ENCODE measurements at places on chromosomes 6 and 20.

- DNase-seq, result no peak
Observed at GRCh38 chr20:48197066-48197465, 411.8 kb upstream of the SULF2 start.

DNA sequence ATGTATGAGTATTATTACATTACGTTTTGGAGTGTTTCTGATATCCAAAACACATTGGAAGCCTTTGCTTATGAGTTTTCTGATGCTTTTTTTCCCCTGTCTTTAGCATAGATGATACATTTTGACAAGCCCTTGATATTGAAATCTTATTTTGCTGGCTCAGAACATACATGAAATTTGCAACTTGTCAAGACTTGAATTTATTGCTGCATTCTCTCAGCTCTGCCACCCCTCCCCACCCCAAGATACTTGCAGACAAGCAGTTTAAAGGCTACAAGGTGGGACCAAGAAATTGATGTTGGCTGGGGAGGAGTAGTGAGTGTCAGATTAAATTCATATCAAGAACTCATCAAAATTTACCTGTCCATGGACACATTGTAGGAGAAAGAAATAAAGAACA lies 160.2 kb downstream of the GJA1 start:
- DNase-seq, result no peak

GRCh38 chr6:29982097-29982496 lies 39.8 kb downstream of the HLA-A start:
- DNase-seq, result no peak

DNA sequence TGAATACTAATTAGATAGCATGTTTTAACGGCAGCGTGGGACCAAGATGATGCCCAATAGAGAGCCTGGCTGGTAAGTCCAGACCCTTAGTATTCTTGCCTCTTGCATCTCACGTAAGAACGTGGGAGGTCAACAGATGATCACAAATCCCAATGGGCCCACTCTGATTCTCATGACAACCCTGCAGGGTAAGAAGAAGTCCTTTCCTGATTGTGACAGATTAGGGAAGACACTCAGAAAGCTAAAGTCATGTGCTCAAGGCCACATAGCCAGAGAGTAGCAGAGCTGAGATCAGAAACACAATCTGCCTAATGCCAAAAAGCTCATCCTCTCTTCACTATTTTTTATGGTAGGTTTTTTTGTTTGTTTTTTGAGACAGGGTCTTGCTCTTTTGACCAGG lies 103.8 kb downstream of the RALGAPA2 start:
- DNase-seq, result no peak

DNA sequence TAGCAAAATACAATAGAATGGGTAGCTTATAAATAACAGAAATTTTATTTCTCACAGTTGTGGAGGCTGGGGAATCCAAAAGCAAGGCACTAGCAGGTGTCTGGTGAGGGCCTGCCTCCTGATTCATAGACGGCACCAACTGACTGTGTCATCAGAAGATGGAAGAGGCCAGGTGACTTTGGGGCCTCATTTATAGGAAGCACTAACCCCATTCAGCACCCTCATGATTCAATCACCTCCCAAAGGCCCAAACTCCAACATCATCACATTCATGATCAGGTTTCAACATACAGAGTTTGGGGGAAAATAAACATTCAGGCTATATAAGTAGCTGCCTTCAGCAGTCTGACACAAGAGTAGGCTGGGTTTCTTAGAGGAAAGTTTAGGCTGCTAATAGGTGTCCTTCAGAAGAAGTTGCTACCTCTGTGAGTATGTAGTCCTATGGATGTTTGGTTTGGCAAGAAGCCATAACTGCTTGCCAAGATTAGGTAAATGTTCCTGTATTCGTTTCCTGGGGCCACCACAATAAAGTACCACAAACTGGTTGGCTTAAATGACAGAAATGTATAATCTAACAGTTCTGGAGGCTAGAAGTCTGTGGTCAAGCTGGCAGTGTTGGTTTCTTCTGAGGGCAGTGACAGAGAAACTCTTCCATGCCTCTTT lies 48.8 kb downstream of the NT5E start:
- peak; percentile 48 for DNase-seq

GRCh38 chr20:63850689-63851547 lies 10.4 kb upstream of the ABHD16B start:
- no peak for DNase-seq

GRCh38 chr6:117601811-117602150 lies 530 bp downstream of the GOPC start:
- no peak for DNase-seq

- no peak for DNase-seq
Observed at GRCh38 chr20:44001667-44002596, 87.3 kb downstream of the TOX2 start.

- no peak for DNase-seq
Observed at GRCh38 chr6:169450097-169450496, 196.5 kb upstream of the THBS2 start.

- no peak for DNase-seq
Observed at GRCh38 chr6:100886076-100886475, 4.9 kb upstream of the ASCC3 start.

- DNase-seq, result no peak
Observed at GRCh38 chr20:48247961-48248360, 462.7 kb upstream of the SULF2 start.

- DNase-seq, result no peak
Observed at GRCh38 chr20:62843656-62844055, 18.0 kb downstream of the TCFL5 start.

DNA sequence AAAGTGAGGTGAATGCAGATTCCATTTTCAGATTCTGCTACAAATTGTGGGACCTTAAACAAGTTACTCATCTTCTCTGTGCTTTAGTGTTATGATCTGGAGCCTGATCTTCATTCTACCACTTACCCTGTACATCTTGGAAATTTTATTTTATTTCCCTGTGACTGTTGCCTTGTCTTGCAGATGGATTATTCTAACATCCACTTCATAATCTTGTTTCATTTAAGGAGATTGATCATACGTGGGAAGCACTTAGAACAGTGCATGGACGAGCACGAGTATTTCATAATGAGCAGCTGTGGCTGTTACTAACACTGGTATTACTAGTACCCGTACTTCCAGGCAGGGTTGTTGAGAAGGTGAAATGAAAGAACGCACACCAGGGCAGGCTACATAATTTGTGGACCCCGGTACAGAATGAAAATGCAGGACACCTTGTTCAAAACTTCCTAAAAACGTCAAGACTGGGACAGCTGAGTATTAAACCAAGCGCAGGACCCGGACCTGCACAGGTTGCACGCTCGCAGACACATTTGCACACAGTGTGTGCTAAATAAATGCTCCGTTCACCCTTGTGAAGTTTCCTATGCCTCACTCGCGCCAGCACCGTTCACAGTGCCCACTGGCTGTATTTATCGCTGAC lies 535 bp upstream of the CCDC170 start:
- DNase-seq, result no peak

- DNase-seq, result no peak
Observed at GRCh38 chr6:140281236-140281635, 906.8 kb upstream of the CITED2 start.

- DNase-seq, result no peak
Observed at GRCh38 chr6:100453701-100454521, 10.8 kb downstream of the SIM1 start.

DNA sequence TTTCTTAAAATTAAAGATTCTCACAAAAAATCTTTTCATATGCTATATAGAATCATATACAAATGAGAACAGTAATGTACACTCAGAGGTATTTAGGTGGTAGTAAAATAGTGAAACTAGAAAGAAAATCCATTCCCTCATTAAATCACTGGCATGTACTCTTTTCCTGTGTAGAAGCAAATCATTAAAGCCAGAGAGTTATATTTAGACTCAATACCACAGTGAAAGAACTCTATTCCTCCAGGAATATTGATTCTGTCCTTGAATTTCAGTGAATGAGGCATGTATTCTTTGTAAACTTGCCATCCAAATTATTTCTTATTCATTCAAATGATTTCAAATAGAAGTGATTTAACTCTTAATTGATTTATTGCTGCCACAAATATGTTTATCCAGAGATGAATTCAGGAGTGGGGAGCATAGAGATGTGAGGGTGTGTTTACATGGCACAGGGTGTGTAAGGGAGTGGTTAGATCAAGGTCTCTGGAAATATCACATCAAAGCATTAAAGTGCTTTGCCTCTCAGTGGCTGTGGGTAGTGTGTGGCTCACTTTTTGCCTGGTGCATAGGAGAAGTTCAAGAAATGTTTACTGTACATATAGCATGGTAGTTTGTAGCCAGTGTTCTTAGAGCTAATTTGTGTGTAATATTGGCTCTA lies 141.2 kb downstream of the FAM83B start:
- DNase-seq, result no peak

GRCh38 chr6:52263709-52264540 lies 19.6 kb upstream of the IL17F start:
- peak; percentile 72 for DNase-seq

- DNase-seq, result peak; percentile 89
Observed at GRCh38 chr6:125918681-125919566, 37.6 kb upstream of the HINT3 start.

GRCh38 chr6:44829836-44830235 lies 442.3 kb downstream of the CDC5L start:
- DNase-seq, result no peak

DNA sequence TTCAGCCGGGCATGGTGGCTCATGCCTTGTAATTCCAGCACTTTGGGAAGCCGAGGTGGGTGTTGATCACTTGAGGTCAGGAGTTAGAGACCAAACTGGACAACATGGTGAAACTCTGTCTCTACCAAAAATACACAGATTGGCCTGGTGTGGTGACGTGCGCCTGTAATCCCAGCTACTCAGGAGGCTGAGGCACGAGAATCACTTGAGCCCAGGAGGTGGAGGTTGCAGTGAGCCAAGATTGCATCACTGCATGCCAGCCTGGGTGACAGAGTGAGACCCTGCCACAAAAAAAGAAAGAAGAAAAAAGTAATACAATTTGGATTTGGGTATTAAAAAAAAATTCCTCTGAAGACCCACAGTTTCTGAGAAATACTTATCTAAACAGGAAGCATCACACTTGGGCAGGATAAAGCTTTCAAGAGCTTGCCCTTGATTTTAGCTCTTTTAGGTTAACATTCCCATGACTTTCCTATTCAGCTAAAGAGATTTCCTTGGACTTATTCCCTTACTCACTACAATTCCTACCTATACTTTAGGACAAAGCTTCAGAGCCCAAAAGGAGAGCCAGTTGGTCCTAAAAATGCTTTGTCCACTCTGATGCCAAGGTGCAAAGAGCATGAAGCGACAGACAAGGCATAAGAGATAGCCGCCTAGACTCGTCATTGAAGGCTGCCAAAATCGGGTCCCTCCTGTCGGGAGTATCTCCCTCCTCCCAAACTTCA lies 1.9 kb downstream of the ELOVL2 start:
- no peak for DNase-seq

DNA sequence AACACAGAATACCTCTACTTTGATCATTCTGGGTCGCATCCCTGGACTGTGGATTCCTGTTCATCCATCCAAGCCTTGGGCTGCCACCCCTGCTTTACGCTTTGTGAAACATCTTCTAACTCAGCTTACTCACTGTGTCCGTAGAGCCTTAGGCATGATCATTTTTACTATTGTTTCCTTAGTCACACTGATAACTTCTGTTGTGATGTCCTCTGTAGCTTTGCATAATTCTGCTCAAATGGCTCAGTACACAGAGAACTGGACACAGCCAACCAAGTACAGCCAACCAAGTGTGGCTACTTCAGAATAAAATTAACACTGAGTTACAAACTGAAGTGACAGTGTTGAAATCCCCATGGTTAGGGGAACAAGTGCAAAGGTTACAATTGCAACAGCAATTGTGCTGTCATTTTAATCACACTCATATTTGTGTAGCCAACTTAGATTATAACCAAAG lies 8.6 kb upstream of the FKBP1A start:
- DNase-seq, result no peak

- DNase-seq, result no peak
Observed at GRCh38 chr20:37537505-37537904, 9.8 kb upstream of the BLCAP start.

GRCh38 chr20:15476186-15476585 lies 1097.1 kb downstream of the KIF16B start:
- no peak for DNase-seq

DNA sequence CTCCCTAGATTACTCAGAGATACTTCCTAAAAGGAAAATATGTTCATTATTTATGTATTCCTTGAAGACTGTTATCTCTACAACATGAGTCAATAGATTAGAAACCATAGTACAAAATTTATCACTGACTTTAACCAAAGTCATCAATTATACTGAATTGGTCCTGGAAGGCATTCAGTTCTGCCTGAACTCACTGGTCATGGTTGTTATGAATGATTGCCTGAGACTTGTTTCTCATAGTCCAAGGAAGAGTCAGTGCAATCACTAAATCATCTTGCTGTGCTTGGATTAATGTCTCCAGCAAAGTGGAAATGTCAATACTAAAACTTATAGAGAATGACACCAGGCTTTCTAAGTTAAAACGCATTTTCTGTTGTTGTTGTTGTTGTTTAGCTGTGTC lies 878.6 kb upstream of the MANEA start:
- no peak for DNase-seq

- peak; percentile 62 for DNase-seq
Observed at GRCh38 chr6:81265106-81265505, 487.4 kb downstream of the TENT5A start.

DNA sequence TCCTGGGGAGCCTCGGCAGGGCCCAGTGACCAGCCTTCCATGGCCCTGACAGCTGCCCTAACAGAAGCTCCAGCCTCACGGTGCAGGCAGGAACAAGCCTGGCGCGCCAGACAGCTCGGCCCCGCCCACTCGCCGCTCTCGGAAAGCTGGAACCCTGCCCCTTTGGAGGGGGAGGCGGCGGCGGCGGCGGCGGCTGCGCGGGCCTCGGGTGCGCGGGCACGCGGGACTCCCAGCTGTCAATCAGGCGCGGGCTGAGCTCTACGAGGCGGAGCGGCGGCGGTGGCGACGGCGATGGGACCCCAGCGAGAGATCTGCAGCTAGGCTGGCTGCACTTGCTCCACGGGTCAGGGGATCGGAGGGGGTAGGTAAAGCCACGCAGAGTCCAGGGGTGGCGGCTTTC lies at the start of gene NRSN1:
NRSN1 (plus strand) TSS at position 236 of the 400 bp plus-strand sequence. CDS start 8,113 bp downstream, outside the sequence.
- DNase-seq, result no peak

DNA sequence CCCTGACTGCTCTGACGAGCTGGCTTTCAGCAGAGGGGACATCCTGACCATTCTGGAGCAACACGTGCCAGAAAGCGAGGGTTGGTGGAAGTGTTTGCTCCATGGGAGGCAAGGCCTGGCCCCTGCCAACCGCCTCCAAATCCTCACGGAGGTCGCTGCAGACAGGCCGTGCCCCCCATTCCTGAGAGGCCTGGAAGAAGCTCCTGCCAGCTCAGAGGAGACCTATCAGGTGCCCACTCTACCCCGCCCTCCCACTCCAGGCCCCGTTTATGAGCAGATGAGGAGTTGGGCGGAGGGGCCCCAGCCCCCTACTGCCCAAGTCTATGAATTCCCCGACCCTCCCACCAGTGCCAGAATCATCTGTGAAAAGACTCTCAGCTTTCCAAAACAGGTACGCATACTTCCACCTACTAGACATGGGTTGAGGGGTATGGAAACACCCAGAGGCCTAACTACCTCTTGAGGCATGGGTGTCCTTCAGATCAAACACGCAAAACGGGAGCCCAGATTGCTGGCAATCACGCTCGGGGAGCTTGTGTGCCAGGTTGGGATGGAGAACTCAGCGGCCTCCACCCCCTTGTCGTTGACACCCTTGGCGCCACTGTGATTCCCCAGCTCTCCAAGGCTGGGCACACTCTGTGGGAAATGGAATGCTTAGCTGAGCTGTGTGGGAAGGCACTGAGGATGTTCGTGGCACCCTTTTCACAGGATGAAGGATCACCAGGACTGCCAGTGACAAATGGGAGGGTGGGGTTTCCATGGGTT lies 25.3 kb downstream of the CASS4 start:
- DNase-seq, result no peak

- peak; percentile 97 for DNase-seq
Observed at GRCh38 chr20:19964289-19965265, 52.6 kb upstream of the NAA20 start.

GRCh38 chr6:155077331-155077730 lies 82.2 kb downstream of the TIAM2 start:
- peak; percentile 60 for DNase-seq
